ENCODE measurements at places on chromosomes 2 and 18. TPM values are rescaled to one million over a fixed set of nuclear protein-coding genes. Genes with fewer than 3 reads are reported as not detected.

The ASB18 gene
- not detected for total RNA-seq

The RESP18 gene
- total RNA-seq, result not detected

The FAM124B gene
- total RNA-seq, result 0.32 TPM

DNA sequence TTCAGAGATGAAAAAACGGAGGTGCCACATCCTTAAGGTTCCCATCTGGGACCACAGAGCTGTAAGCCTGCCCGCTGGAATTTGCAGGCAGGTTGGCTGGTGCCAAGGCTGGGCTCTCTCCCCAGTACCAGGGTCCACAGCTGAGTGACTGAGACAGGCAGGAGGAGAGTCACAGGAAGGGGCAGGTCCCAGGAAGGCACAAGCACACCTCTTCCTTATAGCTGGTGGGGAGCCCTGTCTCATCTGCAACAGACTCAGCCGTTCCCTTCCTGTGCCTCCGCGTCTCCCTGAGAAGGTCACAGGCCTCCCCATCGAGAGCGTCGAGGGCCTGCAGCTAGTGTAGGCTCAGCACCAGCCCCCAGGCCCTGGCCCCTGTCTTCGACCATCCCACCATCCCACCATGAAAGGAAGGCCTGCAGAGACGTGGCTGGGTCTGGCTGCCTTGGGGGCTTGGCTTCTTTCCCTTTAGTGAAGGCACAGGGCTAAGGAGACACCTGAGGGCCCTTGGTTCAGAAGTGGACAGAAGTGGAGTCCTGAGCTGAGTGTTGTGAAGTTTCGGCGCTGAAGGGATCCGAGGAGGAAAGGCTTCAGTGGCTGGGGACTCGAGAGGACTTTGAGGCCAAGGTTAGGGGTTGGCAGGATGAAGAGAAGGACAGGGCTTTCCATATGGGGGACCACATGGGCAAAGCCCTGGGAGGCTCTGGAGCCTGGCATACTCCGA, 26.8 kb downstream of the GLI2 start:
- no peak overlapping the region for H3K27ac ChIP-seq
- no peaks in the 10 kb centered on the region for H3K4me1 ChIP-seq
- no peak overlapping the region for H3K4me3 ChIP-seq
- H3K36me3 ChIP-seq, result no peaks in the 10 kb centered on the region
- DNase-seq, result no peak

- H3K4me3 ChIP-seq, result no peak overlapping the region
- H3K27ac ChIP-seq, result no peak overlapping the region
- no peaks in the 10 kb centered on the region for H3K36me3 ChIP-seq
- H3K27me3 ChIP-seq, result no peaks in the 10 kb centered on the region
- DNase-seq, result no peak
- no peaks in the 10 kb centered on the region for H3K4me1 ChIP-seq
Observed at GRCh38 chr2:163119966-163120365, 281.4 kb upstream of the KCNH7 start.

- H3K36me3 ChIP-seq, result no peaks in the 10 kb centered on the region
- no peak overlapping the region for H3K4me3 ChIP-seq
- H3K4me1 ChIP-seq, result no peaks in the 10 kb centered on the region
- no peak for DNase-seq
- no peak overlapping the region for H3K27ac ChIP-seq
- no peaks in the 10 kb centered on the region for H3K27me3 ChIP-seq
Observed at GRCh38 chr2:31075431-31075830, 62.8 kb downstream of the GALNT14 start.

- no peak overlapping the region for H3K4me3 ChIP-seq
- no peak overlapping the region for H3K27ac ChIP-seq
- H3K4me1 ChIP-seq, result peaks cover 27% of the 10 kb centered on the region
Observed at GRCh38 chr2:130820279-130820861, 16.3 kb upstream of the ARHGEF4 start.

- no peak overlapping the region for H3K4me3 ChIP-seq
- H3K27ac ChIP-seq, result no peak overlapping the region
- H3K36me3 ChIP-seq, result peaks cover 1% of the 10 kb centered on the region
- no peaks in the 10 kb centered on the region for H3K27me3 ChIP-seq
- no peak for DNase-seq
Observed at GRCh38 chr2:5803547-5803946, 111.4 kb downstream of the SOX11 start.

DNA sequence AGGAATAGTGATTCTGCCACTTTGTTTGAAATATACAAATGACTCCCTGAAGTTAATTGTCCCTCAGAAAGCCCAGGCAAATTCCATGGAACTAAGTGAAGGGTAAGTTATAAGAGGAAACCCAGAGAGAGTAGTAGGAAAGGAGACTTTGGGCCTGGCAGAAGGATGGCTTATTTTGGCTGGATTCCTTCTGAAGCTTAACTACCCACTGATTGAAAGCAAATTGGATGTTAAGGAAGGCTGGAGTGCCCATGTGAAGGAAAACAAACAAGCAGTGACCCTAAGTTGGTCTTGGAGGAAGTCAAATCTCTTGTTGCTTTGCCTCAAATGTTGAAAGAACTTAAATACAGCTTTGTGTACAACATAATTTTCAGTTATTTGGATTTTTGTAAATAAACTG, 1106.4 kb upstream of the ZEB2 start:
- H3K4me1 ChIP-seq, result no peaks in the 10 kb centered on the region
- H3K36me3 ChIP-seq, result no peaks in the 10 kb centered on the region
- H3K27ac ChIP-seq, result no peak overlapping the region
- H3K4me3 ChIP-seq, result no peak overlapping the region
- DNase-seq, result no peak

DNA sequence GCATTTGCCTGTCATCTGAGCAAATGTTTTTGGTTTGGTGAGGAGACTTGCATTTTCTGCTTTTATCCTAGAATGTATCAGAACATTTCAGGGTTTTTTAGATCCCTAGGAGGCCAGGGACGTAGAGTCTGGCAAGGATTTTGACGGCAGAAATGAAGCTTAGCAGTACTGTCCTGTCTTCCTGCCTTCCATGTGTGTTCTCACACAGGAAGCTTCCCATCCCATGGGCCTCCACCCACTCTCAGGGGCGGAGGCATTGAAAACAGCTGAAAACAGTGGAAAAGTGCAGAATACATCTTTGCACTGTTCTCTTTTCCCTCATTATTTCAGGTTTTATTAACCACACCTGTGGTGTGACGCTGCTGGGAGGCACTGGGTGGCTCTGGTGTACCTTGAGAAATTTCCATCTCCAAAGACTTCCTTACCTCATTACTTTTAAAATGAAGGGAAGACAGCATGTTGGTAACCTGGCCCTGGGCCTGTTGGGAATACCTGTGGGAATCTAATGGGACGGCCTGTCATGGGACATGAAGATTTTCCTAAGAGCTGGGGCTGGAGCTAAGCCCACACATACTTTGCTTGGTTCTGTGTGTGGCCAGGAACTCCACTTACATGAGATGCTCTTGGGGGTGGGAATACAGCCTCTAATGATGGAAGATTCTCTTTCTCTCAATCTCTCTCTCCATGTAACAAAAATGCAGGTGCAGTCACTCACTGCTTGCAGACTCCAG, 20.5 kb downstream of the PCARE start:
- H3K36me3 ChIP-seq, result no peaks in the 10 kb centered on the region
- no peak overlapping the region for H3K4me3 ChIP-seq
- H3K4me1 ChIP-seq, result peaks cover 9% of the 10 kb centered on the region
- DNase-seq, result no peak

- H3K27ac ChIP-seq, result no peak overlapping the region
- no peaks in the 10 kb centered on the region for H3K27me3 ChIP-seq
- no peak overlapping the region for H3K4me3 ChIP-seq
- peaks cover 23% of the 10 kb centered on the region for H3K4me1 ChIP-seq
Observed at GRCh38 chr2:30283931-30284565, 52.7 kb downstream of the LBH start.

- DNase-seq, result peak; percentile 32
- H3K27ac ChIP-seq, result peak overlapping the region; percentile 97
- H3K4me1 ChIP-seq, result peaks cover 95% of the 10 kb centered on the region
- H3K4me3 ChIP-seq, result peak overlapping the region; percentile 91
- H3K27me3 ChIP-seq, result no peaks in the 10 kb centered on the region
Observed at GRCh38 chr2:224952936-224953657, 89.2 kb downstream of the DOCK10 start.

DNA sequence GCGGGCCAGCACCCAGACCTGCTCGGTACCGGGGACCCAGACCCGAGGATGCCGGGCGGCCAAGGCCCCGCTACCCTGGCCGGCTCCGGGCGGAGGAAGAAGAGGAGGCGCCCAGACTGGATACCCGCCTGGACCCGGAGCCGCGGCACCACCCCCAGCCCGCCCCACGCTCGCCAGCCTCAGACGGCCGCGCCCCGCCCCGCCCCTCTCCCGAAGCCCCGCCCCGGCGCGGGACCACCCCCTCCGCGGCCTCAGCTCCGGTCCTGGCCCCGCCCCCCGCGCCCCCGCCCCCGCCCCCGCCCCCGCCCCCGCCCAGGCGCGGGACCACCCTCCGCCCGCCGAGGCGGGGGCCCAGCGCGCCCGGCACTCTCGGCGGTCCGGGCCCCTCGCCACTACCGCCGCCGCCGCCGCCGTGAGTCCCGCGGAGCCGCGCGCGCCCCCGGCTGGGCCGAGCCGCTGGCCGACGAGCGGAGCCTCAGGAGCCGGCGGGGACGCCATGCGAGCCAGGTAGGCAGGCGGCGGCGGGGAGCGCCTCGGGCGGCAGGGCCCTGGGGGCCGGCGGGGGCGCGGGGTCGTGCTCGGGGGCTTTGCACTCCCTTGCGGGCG, at the start of gene SH3BP4:
SH3BP4 (plus strand) TSS at position 354 of the 606 bp plus-strand sequence. CDS start 82,986 bp downstream, outside the sequence.
- no peak within 1 kb of the TSS for H3K27ac ChIP-seq
- H3K4me3 ChIP-seq, result peak within 1 kb of the TSS; percentile 80

GRCh38 chr2:142885543-142885942, 8.1 kb downstream of the KYNU start:
- no peak overlapping the region for H3K27ac ChIP-seq
- peaks cover 2% of the 10 kb centered on the region for H3K36me3 ChIP-seq
- no peak for DNase-seq

GRCh38 chr2:239092571-239093294, 244.8 kb downstream of the TWIST2 start:
- H3K27me3 ChIP-seq, result no peaks in the 10 kb centered on the region
- H3K27ac ChIP-seq, result no peak overlapping the region
- no peaks in the 10 kb centered on the region for H3K36me3 ChIP-seq
- no peak for DNase-seq
- H3K4me3 ChIP-seq, result no peak overlapping the region

DNA sequence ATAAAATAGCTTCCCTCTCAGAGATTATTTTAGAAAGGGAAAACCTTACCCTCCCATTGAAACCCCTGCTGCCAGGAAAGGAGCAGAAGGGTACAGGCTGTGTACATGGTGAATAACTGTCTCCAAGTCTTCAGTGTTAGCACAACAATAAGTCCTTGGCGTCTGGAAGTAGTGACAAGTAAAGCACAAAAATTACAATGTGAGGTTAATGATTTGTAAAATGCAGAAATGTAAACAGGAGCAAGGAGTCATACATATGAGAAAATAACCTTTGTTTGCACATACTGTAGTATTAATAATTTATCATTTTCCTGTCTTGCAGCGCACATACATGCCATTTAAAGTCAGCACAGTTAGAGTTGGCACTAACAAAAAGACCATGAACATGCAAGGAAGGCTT, 40.5 kb downstream of the ABHD3 start:
- H3K4me3 ChIP-seq, result no peak overlapping the region
- no peaks in the 10 kb centered on the region for H3K36me3 ChIP-seq
- no peak for DNase-seq
- no peak overlapping the region for H3K27ac ChIP-seq
- peaks cover 5% of the 10 kb centered on the region for H3K4me1 ChIP-seq
- no peaks in the 10 kb centered on the region for H3K27me3 ChIP-seq

DNA sequence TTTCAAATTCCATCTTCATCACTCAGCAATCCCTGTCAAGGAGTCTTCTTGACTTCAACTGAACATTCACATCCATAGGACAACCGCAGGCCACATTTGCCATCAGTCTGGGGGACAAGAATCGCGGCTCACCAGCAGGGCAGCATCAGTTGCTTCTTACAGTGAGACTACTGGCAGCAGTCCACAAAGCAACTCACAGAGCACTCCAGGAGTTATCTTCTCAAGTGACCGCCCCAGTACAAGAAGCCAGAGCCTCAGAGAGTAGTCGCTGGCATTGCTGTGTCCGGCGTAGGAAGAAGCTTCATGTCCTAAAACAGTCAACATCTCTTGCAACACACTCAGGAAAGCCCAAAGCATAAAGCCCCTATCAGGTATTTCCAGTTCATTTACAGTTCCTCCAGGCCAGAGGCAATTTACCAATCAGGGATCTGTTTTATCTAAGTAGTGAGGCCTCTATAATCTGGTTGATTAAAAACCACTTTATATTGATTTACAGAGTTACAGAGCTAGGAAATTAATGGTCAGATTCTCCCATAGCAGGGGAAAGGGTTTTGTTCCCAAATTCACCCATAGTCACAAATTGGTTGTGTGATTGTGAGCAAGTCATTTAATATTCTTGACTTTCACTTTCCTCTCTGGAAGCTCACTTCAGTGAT, 177.3 kb downstream of the NBAS start:
- peaks cover 8% of the 10 kb centered on the region for H3K4me1 ChIP-seq
- DNase-seq, result no peak
- H3K27ac ChIP-seq, result no peak overlapping the region
- no peak overlapping the region for H3K4me3 ChIP-seq

All from activated T-cell treated with anti-CD3 and anti-CD28 coated beads, Interleukin-2, amount 50 U/mL, for 72 hours (primary cell).